ENCODE measurements at places on chromosomes 1 and 21.

- no peak for DNase-seq
Observed at GRCh38 chr1:59682396-59683080, 132.2 kb upstream of the HOOK1 start.

- DNase-seq, result no peak
Observed at GRCh38 chr1:47584249-47584648, 146.4 kb downstream of the FOXD2 start.

DNA sequence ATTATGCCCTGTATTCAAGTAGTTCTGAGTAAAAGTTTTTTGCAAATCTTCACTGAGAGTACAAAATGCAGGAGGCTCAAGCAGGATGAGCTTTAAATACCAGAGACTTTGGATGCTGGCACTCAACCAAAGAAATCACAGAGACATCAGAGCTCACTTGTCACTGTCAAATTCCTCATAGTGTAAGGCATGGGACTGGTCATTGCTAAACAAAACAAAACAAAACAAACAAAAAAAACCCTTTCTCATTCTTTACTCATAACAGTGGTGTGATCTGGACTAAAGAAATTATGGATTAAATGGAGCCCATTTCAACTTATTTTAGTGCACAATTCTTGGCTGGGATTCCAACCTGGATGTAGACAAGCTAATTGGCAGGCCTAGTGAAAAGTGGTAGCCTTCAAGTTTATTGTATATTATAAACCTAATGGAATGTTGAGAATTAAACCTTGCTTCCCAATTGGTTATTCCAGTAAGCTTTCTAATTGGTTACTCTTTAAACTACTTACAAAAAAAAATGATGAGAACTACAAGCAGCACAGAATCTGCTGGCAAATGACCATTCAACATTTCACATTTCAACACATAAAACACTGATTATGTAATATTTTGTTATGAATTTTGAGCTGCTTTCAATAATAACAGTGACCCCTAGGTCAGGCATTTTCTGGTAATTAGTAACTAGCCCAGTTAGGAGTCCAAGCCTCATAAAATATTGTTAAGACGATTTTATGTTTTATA, 30.6 kb upstream of the NEK7 start:
- no peak for DNase-seq

GRCh38 chr1:167977245-167977644, 40.4 kb upstream of the MPC2 start:
- no peak for DNase-seq

GRCh38 chr1:93353286-93353685, 7.6 kb downstream of the DR1 start:
- no peak for DNase-seq
